ENCODE measurements at places on chromosomes 3 and 15.

- peak; percentile 11 for DNase-seq
These were observed 52.3 kb downstream of the SUCLG2 start for GRCh38 chr3:67601919-67602608.

- DNase-seq = no peak
These were observed 28.6 kb upstream of the TLE3 start for GRCh38 chr15:70126362-70126761.

GRCh38 chr3:8524656-8525399 lies 23.2 kb downstream of the LMCD1 start:
- DNase-seq = no peak

DNA sequence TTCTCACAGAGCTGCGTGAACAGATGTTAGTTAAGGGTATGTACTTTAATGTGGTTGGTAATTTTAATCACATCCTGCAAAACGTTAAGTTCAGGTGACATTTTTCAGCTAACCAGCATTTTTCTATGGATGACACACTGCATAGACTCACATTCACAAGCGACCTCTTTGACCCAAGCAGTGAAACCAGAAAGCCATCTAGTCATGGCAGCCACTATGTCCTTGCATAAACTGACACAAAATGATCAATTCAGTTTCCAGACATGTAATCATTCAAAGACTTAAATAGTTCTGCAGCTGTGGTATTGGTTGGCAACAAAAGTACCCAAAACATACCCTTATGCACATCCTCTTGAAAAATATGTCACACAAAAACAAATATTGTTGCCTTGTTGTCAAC lies 7.4 kb upstream of the CAPN7 start:
- no peak for DNase-seq

- no peak for DNase-seq
These were observed 12.8 kb downstream of the IL17RB start for GRCh38 chr3:53859178-53859577.

GRCh38 chr3:174355505-174355904 lies 503.6 kb upstream of the NAALADL2 start:
- DNase-seq = peak; percentile 55

GRCh38 chr15:77004189-77004588 lies 9.3 kb downstream of the PSTPIP1 start:
- no peak for DNase-seq

- no peak for DNase-seq
These were observed 11.6 kb downstream of the TRPC1 start for GRCh38 chr3:142735462-142735861.

GRCh38 chr3:156311431-156311830 lies 191.1 kb downstream of the KCNAB1 start:
- no peak for DNase-seq

DNA sequence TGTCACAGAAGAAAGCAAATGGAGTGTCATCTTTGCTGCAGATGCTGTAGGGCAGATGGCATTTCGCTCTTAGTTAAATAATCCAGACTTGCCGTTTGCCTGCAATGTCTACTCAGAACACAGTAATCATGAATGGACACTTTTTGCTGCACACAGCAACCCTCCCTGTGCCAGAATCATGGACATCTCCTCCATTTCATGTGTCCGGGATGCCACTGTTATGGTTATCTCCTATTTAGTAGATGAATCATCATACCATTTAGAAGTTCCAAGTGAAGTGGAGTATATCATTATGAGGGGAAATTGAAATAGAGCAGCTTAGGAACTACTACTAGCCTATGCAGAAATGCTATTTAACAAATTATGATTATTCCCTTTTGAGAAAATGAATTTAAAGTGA lies 118.5 kb downstream of the DUT start:
- DNase-seq = peak; percentile 79

- DNase-seq = no peak
These were observed 63.6 kb downstream of the TLE3 start for GRCh38 chr15:70034141-70034540.

GRCh38 chr3:184745526-184745925 lies 33.7 kb upstream of the MAGEF1 start:
- DNase-seq = no peak

DNA sequence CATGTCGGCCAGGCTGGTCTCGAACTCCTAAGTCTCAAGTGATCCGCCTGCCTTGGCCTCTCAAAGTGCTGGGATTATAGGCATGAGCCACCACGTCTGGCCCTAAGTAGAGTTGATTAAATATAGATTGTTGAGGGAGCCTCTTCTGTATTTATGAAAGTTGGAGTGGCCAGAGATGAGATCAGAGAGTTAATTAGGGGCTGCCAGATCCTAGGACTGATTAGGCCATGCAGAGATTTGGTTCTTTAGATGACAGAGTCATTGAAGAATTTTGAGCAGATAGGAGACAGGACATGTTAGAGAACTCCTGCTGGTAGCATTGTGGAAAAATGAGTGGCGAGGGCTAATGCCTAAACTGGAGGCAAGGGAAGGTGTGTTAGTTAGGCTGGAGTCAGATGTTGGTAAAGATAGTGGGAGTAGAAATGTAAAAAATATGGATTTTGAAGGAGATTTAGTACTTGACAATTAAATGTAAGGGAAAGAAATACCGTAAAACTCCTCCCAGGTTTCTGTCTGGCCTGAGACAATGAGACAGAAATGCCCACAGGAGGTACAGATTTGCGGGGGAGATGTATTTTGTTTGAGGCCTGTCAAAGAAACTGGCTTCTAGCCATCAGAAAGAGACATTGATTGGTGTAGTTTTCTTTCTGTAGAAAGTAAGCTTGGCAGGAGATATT lies 23.4 kb downstream of the SACM1L start:
- peak; percentile 90 for DNase-seq

DNA sequence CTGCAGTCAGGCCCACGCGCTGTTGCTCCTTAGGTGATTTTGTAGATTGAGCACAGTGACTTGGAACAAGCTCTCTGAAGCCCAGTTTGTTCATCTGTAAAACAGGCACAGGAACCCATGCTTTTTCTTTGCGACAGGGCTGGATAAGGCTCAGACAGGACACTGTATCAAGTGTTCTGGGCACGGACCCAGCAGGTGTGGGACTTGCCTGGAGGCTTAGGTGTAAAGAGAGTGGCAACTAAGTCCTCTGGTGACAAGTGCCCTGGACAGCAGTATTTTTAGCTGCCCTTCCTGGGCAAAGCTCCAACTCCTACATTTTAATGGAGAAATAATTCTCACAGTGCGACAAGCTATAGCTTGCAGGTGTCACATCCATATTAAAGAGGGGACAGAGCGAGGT lies 32.2 kb downstream of the CD276 start:
- DNase-seq = no peak

GRCh38 chr3:73499787-73500186 lies 125.0 kb downstream of the PDZRN3 start:
- DNase-seq = no peak

DNA sequence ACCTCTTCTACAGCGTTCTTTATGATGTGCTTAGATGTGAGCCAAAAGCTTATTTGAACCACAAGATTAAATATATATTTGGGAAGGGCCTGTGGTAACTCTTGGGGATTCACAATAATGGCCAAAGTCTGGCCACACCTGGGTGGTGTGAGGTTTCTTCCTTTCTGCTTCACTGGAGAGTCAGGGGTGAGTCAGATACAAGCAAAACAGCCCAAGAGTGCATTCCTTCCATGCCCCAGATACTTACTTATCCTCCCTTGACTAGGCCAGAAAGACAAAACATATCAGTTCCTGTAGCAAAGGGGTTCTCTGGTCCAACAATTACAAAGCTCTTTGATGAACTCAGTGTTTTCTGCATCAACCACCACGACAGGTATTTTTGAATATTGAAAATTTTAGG lies 941 bp downstream of the ZBED2 start:
- peak; percentile 83 for DNase-seq

GRCh38 chr3:138578961-138579574 lies 15.0 kb downstream of the CEP70 start:
- DNase-seq = no peak

GRCh38 chr3:120497818-120498217 lies 47.0 kb upstream of the FSTL1 start:
- DNase-seq = peak; percentile 78

DNA sequence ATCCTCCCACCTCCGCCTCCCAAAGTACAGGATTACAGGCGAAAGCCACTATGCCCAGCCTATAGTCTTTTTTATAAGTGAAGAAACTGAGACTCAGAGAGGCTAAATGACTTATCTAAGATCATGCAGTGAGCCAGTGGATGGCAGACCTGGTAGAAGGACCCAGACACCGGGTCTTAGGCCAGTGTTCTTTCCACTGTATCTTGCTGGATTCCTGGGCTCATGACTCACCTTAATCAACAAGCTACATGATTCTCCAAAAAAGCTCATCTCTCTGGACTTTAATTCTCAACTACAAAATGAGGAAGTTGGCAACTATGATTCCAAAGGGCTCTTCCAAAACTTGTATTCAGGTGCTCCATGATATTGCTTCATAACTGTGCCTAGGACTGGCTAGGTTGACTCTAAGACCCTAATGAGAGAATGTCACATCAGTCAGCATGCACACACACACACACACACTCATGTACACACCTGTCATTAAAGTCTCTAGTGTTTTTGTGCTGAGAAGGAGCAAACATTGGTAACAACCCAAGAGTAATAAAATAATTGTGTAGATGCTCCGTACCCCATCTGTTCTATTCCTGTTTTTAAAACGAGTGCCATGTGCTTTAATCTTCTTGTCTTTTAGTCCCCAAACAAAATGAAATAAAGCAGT lies 89.7 kb upstream of the SLC4A7 start:
- DNase-seq = peak; percentile 62

- peak; percentile 71 for DNase-seq
These were observed 9.7 kb upstream of the NCKIPSD start for GRCh38 chr3:48695393-48695753.

- no peak for DNase-seq
These were observed 60.9 kb downstream of the PXYLP1 start for GRCh38 chr3:141292356-141293058.

GRCh38 chr3:13161771-13162535 lies 88.7 kb upstream of the IQSEC1 start:
- DNase-seq = no peak

DNA sequence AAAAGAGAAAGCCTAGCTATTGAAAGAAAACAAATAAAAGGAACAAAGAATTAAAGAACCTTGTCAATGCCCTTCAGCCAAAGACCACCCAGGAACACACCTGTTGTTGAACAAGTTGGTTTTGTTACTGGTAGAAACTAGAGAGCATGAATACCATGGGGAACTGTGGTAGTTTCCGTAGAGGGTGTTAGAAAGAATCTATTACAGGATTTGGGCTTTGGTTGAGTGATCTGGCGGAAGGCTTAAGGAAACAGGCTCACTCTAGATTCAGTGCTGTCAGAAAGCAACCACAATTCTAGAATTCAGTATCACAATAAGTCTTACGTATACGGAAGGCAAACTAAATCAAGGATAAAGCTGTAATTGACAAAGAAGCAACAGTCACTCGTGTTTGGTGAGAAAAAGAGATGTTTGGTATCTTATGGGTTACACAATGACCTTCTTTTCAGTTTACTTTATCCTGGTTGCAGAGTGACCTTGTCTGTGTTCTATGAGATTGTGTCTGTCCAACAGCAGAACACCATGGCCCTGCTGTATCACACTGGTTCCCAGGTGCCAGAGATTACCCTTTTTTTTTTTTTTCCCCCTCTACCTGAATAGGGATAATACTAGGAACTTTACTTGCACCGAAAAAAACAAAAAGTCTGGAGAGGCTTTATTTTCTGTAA lies 265.9 kb downstream of the SHQ1 start:
- DNase-seq = no peak

- DNase-seq = no peak
These were observed 38.5 kb upstream of the POLR2M start for GRCh38 chr15:57668016-57668415.

- DNase-seq = no peak
These were observed 152.8 kb upstream of the BHLHE40 start for GRCh38 chr3:4826237-4827100.

- DNase-seq = no peak
These were observed 331.0 kb upstream of the ADAMTS9 start for GRCh38 chr3:65018801-65019200.

DNA sequence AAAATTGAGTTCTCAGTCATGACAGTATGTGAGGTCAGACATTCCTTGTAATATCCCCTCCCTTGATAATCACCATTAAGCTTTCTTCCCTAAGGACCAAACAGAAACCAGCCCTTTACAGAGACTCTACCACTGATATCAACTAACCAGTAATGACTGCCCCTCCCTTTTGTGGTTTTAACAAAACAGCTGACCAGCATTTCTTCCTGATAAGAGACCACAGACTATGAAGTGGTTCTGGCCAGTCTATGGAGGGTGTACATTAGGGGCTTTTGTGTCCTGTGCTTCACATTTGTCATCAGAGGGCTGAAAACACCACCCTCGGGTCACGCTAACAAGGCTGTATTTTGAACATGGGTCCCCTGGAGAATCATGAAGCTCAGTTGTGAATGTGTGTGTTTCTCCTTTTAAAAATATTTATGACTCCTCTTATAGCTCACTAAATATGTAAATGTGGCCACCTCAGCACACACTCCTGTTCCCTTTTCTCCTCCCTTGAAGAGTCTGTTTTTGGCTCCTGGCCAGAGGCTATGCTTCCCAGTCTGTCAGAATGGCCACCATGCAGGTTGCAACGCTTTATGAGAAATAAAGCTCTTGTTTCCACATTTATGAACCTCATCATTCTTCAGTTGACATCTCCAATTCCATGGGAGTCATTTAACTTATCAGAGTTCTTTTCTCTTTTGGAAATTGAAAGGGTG lies 239.3 kb downstream of the CPNE4 start:
- DNase-seq = no peak

GRCh38 chr15:66901336-66902100 lies 163.9 kb upstream of the SMAD3 start:
- DNase-seq = peak; percentile 77

DNA sequence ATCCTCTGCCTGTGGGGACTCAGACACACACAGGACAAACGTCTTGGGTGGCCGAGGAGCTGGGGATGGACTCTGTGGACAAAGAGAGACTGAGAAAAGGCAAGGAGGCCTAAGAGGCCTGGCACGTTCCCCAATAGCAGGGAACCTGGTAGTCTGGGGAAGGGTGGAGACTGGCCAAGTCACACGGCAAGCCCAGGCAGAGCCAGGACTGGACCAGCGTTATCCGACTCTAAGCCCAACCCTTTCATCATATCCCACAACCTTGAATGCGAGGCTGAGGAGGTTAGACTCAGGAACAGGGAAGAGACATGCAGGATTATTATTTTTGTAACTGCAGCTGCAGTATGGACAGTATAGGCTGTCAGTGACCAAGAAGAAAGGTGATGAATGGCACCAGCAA lies 53.4 kb downstream of the SLC6A11 start:
- no peak for DNase-seq

DNA sequence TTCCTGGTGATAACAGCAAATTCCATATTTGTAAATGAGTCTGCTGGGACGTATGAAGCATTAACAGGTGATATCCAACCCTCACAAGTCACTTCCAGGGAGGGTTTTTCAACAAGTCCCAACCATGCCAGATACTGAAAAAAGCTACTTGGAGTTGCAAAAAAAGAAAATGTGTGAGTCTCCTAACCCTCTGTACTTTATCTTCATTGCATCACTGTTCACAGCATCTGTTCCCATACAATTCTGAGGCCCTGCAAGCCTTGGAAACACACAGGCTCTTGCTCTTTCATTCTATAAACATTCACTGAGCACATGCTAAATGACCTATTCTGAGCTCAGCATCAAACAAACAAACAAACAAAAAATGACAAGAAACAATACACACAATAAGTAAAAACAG lies 120.8 kb downstream of the RFTN1 start:
- DNase-seq = no peak

- peak; percentile 9 for DNase-seq
These were observed 32.9 kb downstream of the RNF111 start for GRCh38 chr15:59020322-59020721.

- DNase-seq = peak; percentile 67
These were observed 29.1 kb upstream of the VIPR1 start for GRCh38 chr3:42473083-42473932.

- no peak for DNase-seq
These were observed 248.9 kb downstream of the SLCO3A1 start for GRCh38 chr15:92102395-92102755.

Data from EH (cell line).